ENCODE measurements at places on chromosomes 16 and 17.

GRCh38 chr17:45384789-45385262 lies 47.8 kb downstream of the ARHGAP27 start:
- DNase-seq = no peak

DNA sequence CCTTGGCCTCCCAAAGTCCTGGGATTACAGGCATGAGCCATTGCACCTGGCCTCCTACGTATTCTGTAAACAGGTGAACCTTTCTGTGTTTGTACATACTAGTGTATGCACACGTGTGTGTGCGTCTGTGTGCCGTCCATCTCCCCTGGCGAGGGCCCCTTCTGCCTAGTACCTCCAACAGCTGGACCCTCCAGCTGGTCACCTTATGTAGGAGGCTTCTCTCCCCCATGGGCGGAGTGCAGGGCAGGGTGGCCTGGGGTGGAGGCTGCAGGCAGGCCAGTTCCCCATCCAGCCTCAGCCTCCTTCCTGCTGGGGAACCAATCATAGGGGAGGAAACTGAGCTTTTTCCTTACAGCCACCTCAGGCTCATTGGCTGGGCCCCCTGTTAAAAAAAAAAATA lies 24.4 kb upstream of the DOC2B start:
- no peak for DNase-seq

- DNase-seq = peak; percentile 27
These were observed 379.8 kb downstream of the UTP18 start for GRCh38 chr17:51640108-51640622.

- no peak for DNase-seq
These were observed 393.1 kb downstream of the CNTNAP4 start for GRCh38 chr16:76670125-76670857.

GRCh38 chr16:69921127-69921526 lies 30.0 kb upstream of the CLEC18A start:
- DNase-seq = no peak

DNA sequence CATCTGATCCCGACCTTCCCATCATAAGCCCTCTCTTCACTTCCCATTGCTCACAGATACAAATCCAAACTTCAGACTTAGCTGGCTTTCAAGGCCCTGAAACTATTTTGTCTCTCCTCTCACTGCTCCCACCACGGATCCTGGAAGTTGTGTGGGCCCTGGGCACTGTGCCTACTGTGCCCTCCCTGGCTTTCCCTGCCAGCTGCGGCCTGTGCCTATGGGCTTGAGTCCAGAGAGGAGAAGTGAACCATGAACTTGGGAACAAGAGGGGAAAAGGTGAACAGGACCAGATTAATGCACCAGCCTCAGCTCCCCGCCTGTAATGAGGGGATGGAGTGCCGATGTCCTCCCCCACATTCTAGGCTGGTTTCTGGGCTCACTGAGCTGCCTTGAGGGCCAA lies 18.9 kb upstream of the KCNJ12 start:
- no peak for DNase-seq

DNA sequence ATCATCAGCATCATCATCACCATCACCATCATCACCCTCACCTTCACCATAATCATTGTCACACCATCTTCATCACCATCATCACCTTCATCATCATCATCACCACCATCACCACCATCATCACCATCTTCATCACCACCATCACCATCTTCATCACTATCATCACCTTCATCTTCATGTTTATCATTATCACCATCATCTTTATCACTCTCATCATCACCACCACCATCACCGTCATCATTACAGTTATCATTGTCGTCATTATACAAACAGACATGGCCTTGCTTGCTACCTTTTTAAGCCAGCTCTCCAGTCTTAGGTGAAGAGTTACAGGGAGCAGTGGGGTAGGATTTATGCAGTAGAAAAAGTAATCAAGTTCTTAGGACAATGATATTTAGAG lies 114.9 kb downstream of the IRF8 start:
- no peak for DNase-seq

GRCh38 chr16:79707876-79708275 lies 107.3 kb upstream of the MAF start:
- DNase-seq = no peak

Measured in ELR (cell line).